A172 (cell line): ENCODE measurements at places on chromosomes 5 and 9. TPM values are rescaled to one million over a fixed set of nuclear protein-coding genes. Genes with fewer than 3 reads are reported as not detected.

The TAF11L11 gene
- not detected in 2 replicates for total RNA-seq

The PAX5 gene
- total RNA-seq: 0.03 TPM in 1 of 2 replicates, not detected in the other

The FBP2 gene
- not detected in 2 replicates for total RNA-seq

The LHX3 gene
- not detected in 2 replicates for total RNA-seq

The ANKRD34B gene
- total RNA-seq: not detected in 2 replicates

The C5orf63 gene
- 1.4 and 1.6 TPM in 2 replicates for total RNA-seq

The CBY3 gene
- not detected in 2 replicates for total RNA-seq

The FAM153A gene
- not detected in 2 replicates for total RNA-seq

The PHF24 gene
- total RNA-seq: 0.05 TPM in 1 of 2 replicates, not detected in the other

The SPATA31A3 gene
- not detected in 2 replicates for total RNA-seq

The PCDHA10 gene
- 0.02 and 0.10 TPM in 2 replicates for total RNA-seq

The AFAP1L1 gene
- 0.36 and 1.4 TPM in 2 replicates for total RNA-seq

The MYOZ3 gene
- total RNA-seq: 0.07 and 0.45 TPM in 2 replicates

The CA9 gene
- not detected in 2 replicates for total RNA-seq

The MYORG gene
- total RNA-seq: 3.5 and 4.6 TPM in 2 replicates

The LHX6 gene
- 2.2 and 2.5 TPM in 2 replicates for total RNA-seq

The SPATA31D4 gene
- not detected in 2 replicates for total RNA-seq

The KIF27 gene
- 3.1 and 3.3 TPM in 2 replicates for total RNA-seq

The FAM81B gene
- total RNA-seq: not detected in 2 replicates

The SLC34A3 gene
- 1.1 and 1.6 TPM in 2 replicates for total RNA-seq

The MARCHF11 gene
- not detected in 2 replicates for total RNA-seq

The GMCL2 gene
- total RNA-seq: not detected in 2 replicates

The PCDHA2 gene
- total RNA-seq: 0.03 and 0.81 TPM in 2 replicates

The SOHLH1 gene
- not detected in 2 replicates for total RNA-seq

The NDOR1 gene
- 23.8 and 25.5 TPM in 2 replicates for total RNA-seq

The TTLL11 gene
- 2.7 and 3.6 TPM in 2 replicates for total RNA-seq

The SLC36A3 gene
- total RNA-seq: not detected in 2 replicates

The SLC6A18 gene
- not detected in 2 replicates for total RNA-seq

The RRAGA gene
- total RNA-seq: 35.5 and 37.0 TPM in 2 replicates

The JAKMIP2 gene
- 12.5 and 15.6 TPM in 2 replicates for total RNA-seq

The DPYSL3 gene
- 308 and 485 TPM in 2 replicates for total RNA-seq

The CNTNAP3B gene
- total RNA-seq: 2.3 and 4.0 TPM in 2 replicates

The PCDHB2 gene
- total RNA-seq: 0.41 and 0.59 TPM in 2 replicates

The TAF11L10 gene
- total RNA-seq: not detected in 2 replicates

The ADCY2 gene
- total RNA-seq: 0.10 and 1.2 TPM in 2 replicates

The FRMPD1 gene
- 0.19 TPM in 1 of 2 replicates, not detected in the other for total RNA-seq

The TERT gene
- total RNA-seq: 0.95 and 5.2 TPM in 2 replicates

The NELFB gene
- total RNA-seq: 104 and 116 TPM in 2 replicates

The SMIM32 gene
- total RNA-seq: not detected in 2 replicates

The ZCCHC9 gene
- 37.8 and 41.1 TPM in 2 replicates for total RNA-seq

The SPTAN1 gene
- 411 and 440 TPM in 2 replicates for total RNA-seq

The NIPAL4 gene
- 1.2 and 1.5 TPM in 2 replicates for total RNA-seq

The SUSD3 gene
- total RNA-seq: not detected in 2 replicates

The DMGDH gene
- 0.12 TPM in 1 of 2 replicates, not detected in the other for total RNA-seq

The TUBB4B gene
- total RNA-seq: 599 and 717 TPM in 2 replicates

The KIF4B gene
- 0.02 TPM in 1 of 2 replicates, not detected in the other for total RNA-seq

The NR2F1 gene
- 6.9 and 10.0 TPM in 2 replicates for total RNA-seq

The SHOC1 gene
- total RNA-seq: not detected in 2 replicates

The PCDH1 gene
- total RNA-seq: 7.2 and 7.4 TPM in 2 replicates

The MSMP gene
- not detected in 2 replicates for total RNA-seq
